ENCODE measurements at places on chromosomes 2 and 18.

DNA sequence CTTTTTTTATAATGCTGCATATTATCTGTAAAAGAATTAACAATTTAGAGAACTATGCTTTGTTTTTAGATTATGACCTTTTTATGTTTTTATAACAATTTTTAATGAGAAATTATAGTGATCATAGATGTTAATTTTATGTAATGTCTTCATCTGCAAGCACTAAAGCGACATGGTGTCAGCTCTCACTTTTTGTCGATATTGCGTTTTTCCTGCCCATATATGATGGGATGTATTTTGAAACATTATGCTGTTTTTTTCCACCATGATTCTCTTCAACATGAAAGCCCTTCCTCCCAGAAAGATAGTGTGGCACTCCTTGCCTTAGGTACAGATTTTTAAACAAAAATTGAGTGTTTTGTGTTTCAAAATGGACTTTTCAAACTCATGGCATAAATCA, 104.3 kb downstream of the KCNH7 start:
- no peak for DNase-seq

- no peak for DNase-seq
These were observed 226.7 kb upstream of the MC4R start for GRCh38 chr18:60599267-60599666.

GRCh38 chr2:109218087-109218791, 89.2 kb downstream of the SH3RF3 start:
- DNase-seq: peak; percentile 58

- no peak for DNase-seq
These were observed 248.3 kb downstream of the TRIB2 start for GRCh38 chr2:12964904-12965539.

GRCh38 chr2:189109921-189110397, 69.6 kb downstream of the COL5A2 start:
- peak; percentile 6 for DNase-seq

DNA sequence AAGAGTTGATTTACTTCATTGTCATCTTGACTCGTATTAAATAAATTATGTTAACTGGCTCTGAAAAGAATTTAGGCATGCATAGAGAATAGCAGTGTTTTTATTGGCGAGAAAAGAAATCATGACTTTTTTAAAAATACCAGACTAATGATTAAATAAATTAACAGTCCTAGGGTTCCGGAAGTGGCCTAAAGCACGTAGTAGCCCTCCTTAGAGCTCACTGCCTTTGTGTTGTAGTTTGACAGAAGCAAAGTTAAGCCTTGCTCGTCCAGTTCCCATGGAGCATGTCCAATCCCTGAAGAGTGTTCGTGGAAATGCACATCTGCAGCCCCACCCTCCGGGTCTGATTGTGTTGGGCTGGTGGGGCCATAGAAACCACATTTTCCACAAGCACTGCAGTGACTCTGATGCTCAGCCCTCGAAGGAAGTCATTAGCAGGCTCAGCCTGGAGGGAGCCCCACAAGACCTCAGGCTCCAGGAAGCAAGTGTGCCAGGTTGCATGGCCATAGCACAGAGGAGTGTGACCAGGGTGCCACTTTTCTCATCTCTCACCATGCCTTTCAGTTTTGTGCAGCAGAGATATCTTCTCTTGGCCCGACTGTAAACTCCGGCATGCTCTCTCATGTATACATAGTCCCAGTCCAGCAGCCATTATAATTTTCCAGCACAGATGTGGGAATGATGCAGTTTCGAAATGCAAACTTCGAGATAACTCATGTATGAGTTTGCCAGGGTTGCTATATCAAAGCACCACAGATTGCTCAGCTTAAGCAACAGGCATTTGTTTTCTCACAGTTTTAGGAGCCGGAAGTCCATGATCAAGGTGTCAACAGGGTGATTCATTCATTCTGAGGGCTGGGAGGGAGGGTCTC, 188.6 kb upstream of the SH3BP4 start:
- DNase-seq: no peak

All from globus pallidus (tissue), 1 donor.